ENCODE measurements at places on chromosomes 12 and 14. TPM values are rescaled to one million over a fixed set of nuclear protein-coding genes. Genes with fewer than 3 reads are reported as not detected.

The LMO3 gene
- 29.3 TPM for total RNA-seq

The BEGAIN gene
- not detected for total RNA-seq

The PIK3C2G gene
- total RNA-seq, result not detected

DNA sequence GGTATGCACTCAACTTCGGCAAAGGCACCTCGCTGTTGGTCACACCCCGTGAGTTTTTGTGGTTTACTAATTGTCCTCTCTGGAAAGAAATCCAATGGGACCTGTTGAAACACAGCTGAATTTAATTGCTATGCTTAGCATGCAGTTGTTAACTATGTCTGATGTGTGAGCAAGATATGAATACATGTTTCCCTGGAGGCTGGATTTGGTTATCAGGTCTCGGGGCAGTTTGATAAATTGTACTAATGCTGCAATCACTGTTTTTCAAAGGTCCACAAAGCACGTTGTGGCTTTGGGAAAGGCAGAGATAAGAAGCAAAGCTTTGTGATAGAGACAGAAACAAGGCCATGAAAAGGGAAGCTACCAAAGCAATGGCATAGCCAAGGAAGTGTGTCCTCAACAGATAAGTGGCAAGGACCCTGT is 91.3 kb downstream of the DAD1 start:
- no peak for DNase-seq

DNA sequence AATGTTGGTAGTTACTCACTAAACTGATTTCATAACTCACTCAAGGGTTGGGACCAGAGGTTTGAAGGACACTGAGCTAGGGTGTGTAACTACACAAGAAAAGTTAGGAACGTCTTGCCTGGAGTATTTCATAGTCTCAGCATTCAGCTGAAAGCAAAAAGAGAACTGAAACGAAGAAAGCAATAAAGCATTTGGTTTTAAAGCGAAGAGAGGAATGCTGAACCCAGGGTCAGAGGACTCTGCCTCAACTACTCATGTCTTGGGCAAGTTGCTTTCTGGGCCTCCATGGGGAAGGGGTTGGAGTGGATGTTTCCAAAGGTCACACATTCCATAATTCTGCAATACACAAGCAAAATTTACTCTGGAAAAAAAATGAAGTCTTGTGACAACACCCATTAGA is 1.4 kb downstream of the GNS start:
- DNase-seq, result no peak

GRCh38 chr14:100108840-100109593 is 43.8 kb downstream of the EVL start:
- peak; percentile 28 for DNase-seq

- no peak for DNase-seq
Measured at GRCh38 chr12:75812271-75813018, 219.1 kb downstream of the PHLDA1 start.

DNA sequence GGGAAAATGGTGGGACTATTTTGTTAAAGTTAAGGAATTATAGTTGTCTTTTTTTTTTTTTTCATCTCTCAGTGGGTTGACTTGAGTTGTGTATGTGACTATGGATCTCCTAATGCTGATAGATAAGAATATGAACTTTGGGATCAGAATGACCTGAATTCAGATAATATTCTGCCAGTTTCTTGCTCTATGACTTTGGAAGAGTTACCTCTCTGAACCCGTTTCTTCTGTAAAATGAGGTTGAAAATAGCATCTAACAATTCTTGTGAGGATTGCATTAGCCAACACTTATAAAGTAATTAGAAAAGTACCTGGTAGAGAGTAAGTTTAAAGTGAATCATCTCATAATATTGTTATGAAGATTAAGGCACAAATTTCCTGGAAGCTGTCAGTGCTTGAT is 18.4 kb downstream of the EID3 start:
- no peak for DNase-seq
